ENCODE measurements at places on chromosomes 3 and 15.

GRCh38 chr3:129695230-129695629 is 88.8 kb upstream of the PLXND1 start:
- peak; percentile 77 for DNase-seq

- DNase-seq: no peak
Observed at GRCh38 chr3:177447938-177448337, 250.7 kb upstream of the TBL1XR1 start.

DNA sequence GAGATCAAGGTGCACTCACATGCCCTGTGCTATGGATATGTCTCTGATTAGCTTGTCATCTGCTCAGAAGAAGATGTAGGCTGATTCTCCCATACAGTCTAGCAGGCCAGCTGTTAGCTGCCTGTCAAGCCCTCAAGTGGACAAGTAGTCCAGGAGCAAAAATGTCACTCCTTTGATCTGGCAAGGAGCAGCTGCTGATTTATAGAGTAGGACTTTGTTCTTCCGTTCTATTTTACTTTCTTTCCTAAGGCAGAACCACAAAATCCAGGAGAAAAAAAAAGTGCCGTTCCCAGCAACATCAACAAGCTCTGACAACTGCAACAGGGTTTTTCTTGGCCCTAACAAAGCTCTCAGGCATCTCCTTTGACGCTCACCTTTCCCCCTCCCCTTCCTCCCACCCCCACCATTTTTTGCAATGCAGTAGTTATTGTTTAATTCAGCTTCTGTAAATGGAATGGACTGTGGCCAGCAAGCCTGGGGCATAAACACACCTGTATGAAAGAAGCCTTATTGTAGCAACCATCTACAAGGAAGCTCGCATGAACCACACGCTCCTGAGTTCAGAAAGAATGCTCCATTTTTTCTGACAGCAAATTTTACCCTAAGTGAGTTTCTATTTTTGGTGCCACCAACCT is 196.3 kb downstream of the MEIS2 start:
- DNase-seq: no peak

DNA sequence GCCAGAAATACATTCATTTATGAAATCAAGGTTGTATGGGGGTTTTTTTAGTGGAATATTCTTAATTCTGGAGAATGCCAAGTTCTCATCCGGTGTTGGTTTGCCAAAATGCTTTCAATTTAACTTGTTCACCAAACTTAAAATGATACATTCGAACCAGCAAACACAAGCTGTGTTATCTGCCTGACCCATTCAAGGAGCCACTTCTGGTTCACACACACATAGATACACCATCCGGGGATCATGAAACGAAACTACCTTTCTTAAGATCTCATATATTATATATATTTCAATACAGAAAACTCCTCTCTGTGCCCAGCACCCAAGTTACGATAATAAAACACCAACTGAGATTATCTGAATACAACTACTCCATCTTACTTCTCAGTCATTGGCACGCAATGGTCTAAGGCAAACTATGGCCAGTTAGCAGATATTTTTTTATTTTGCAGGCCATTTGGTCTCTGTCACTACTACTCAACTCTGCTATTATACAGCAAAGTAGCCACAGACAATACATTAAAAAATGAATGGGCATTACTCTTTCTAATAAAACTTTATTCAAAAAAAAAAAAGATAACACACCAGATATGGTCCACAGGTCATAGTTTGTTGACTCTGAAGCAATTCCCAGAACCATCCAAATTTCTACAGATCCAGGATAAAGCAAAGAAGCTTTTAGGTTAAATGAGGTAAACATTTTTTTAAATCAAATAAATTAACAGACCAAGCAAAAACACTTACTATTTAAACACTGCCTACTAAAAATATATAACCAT is 89.6 kb downstream of the TBL1XR1 start:
- no peak for DNase-seq

GRCh38 chr3:75295013-75295412 is 369.1 kb upstream of the FRG2C start:
- DNase-seq: no peak

- no peak for DNase-seq
Observed at GRCh38 chr15:82969353-82969752, 16.7 kb upstream of the RAMAC start.

GRCh38 chr15:75349851-75350588 is 3.2 kb downstream of the NEIL1 start:
- DNase-seq: no peak

DNA sequence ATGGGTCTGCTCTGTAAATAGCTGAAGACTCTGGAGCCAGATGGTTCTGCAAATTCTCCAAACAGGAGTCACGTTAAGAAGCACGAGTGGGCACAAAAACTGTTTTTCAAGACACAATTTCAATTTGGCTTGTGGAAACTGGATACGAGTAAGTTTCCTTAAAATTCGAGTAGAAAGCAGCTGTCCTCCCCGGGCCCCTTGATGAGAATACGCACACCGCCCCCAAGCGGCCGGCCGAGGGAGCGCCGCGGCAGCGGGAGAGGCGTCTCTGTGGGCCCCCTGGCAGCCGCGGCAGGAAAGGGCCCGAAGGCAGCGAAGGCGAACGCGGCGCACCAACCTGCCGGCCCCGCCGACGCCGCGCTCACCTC is 778 bp upstream of the THBS1 start:
- peak; percentile 98 for DNase-seq

- DNase-seq: no peak
Observed at GRCh38 chr3:111033470-111034050, 38.1 kb upstream of the NECTIN3 start.

- DNase-seq: no peak
Observed at GRCh38 chr3:197511853-197512635, 43.7 kb downstream of the BDH1 start.

GRCh38 chr3:8579096-8579495 is 65.5 kb downstream of the SSUH2 start:
- DNase-seq: no peak

DNA sequence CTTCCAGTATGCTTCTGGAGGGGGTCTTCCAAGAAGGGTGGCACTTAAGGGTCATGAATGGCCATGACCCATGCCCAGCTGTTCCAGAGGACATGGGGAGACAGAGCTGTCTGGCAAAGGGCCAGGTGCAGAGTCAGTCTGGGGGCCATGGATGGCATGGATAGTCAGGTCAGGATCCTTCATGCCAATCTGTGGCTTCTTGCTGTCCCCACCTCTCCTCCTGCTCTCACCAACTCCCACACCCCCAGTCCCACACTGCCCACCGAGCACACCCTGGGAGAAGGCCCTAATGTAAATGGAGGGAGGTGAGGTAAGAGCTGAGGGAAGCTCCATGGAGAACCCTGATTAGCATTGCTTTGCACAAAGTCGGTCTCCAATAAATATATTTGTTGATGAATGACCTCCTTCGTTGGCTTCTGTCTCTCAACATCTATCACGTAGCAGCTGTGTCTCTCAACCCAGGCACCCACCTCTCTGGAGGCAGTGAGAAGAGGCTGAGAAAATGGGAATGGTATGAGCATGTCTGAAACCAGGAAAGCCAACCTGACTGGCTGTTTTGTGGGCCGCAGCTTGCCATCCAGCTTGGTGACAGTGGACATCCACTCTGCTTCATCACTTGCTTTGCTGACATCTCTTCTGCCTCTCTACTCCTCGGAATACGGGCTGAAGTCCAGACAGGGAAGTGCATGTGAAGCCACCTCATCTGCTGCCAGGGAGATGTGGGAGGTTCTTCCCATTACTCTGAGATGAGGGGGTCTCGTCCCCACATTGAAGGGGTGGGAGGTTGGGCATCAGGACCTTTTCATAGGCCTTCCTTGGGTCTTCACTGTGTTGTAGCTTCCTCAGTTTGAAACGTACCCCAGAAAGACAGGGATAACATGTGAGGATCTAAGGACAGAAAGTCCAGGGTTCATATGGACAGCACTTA is 37.7 kb upstream of the RAB6B start:
- no peak for DNase-seq

DNA sequence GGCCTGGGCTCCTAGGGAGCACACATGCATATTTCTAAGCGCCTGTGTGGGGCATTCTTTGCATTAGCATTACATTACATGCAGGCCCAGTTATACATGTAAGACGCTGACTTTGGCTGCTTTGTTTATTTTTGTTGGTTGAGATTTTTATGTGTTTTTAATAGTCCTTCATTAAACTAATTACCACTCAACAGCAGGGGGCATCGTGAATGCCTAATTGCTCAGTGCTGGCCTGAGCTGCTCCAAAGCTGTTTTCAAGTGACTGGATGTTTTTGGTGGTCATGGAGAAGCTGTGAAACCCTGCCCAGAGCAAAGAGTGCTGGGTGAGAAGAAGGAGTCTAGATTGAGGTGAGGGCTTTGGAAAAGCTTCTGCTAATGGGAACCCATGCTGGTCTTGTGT is 41.5 kb downstream of the GPD1L start:
- DNase-seq: no peak

DNA sequence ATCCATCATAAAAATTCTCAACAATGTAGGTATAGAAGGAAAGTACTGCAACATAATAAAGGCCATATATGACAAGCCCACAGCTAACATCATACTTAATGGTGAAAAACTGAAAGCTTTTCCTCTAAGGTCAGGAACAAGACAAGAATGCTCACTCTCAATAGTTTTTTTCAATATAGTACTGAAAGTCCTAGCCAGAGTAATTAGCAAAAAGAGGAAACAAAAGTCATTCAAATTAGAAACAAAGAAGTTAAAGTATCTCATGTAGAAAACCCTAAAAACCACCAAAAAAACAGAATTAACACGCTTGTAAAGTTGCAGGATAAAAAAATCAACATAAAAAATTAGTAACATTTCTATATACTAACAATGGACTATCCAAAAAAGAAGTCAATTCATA is 61.8 kb downstream of the MYH15 start:
- no peak for DNase-seq

- no peak for DNase-seq
Observed at GRCh38 chr15:70892912-70893560, 410 bp downstream of the LRRC49 start.

- DNase-seq: no peak
Observed at GRCh38 chr15:53448232-53449015, 311.0 kb downstream of the WDR72 start.

DNA sequence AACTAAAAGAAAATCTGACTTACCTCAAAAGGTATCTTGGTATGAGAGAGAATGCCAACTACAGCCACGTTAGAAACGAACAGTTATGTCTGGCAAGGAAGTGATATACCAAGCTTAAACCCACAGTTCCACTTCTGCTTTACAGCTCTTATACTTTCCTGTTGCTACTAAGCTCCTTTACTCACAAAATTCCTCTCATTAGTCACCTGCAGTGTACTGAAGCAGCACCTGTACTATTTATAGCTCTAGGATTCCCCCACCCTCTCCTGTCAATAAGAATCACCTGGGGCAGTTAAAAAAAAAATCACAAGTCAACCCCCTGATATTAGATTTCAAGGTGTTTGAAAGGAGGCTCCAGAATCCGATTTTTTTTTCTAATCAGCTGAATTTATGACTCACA is 2.9 kb upstream of the TMEM266 start:
- DNase-seq: peak; percentile 38

All from inflammatory macrophage treated with lipopolysaccharide for 1 hour (primary cell).